ENCODE measurements at places on chromosomes 1 and 21. TPM values are rescaled to one million over a fixed set of nuclear protein-coding genes. Genes with fewer than 3 reads are reported as not detected.

Gene DSCAM
- not detected for polyA plus RNA-seq

Gene PRELP
- 0.03 TPM for polyA plus RNA-seq

Gene CCDC181
- 9.0 TPM for polyA plus RNA-seq

Gene S100A16
- 13.0 TPM for polyA plus RNA-seq

Gene TEX38
- polyA plus RNA-seq = 0.37 TPM

Gene CLK2
- polyA plus RNA-seq = 27.2 TPM

Gene F5
- 0.16 TPM for polyA plus RNA-seq

Gene RBM11
- 6.3 TPM for polyA plus RNA-seq

Gene PADI3
- 0.37 TPM for polyA plus RNA-seq

Gene KCNE2
- 0.49 TPM for polyA plus RNA-seq

Gene NENF
- 60.7 TPM for polyA plus RNA-seq

Gene TMEM51
- 4.7 TPM for polyA plus RNA-seq

Gene PRDM16
- polyA plus RNA-seq = 0.16 TPM

Measured in GM23338 (cell line).